ENCODE measurements at places on chromosomes 2 and 18. TPM values are rescaled to one million over a fixed set of nuclear protein-coding genes. Genes with fewer than 3 reads are reported as not detected.

DNA sequence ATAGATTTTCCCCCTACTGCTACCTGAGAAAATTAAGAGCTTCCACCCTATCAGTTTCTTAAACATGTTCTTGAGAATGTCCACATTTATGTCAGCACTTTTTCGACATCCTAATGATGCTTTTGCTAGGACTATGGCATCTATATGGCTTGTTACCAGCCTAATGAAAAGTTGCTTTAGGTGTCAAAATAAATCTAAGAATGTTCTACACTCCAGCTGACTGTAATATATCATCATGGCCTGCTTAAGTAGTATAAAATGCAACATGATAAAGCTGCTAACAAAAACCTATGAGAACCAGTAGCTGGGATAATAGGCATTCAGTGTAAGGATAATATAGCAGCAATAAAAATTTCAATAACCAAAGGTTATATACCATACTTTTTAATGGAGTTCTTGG lies 1983.5 kb upstream of the CELF4 start:
- no peak overlapping the region for H3K27ac ChIP-seq
- DNase-seq: no peak
- H3K4me1 ChIP-seq: no peaks in the 10 kb centered on the region
- no peak overlapping the region for H3K4me3 ChIP-seq
- no peaks in the 10 kb centered on the region for H3K27me3 ChIP-seq

DNA sequence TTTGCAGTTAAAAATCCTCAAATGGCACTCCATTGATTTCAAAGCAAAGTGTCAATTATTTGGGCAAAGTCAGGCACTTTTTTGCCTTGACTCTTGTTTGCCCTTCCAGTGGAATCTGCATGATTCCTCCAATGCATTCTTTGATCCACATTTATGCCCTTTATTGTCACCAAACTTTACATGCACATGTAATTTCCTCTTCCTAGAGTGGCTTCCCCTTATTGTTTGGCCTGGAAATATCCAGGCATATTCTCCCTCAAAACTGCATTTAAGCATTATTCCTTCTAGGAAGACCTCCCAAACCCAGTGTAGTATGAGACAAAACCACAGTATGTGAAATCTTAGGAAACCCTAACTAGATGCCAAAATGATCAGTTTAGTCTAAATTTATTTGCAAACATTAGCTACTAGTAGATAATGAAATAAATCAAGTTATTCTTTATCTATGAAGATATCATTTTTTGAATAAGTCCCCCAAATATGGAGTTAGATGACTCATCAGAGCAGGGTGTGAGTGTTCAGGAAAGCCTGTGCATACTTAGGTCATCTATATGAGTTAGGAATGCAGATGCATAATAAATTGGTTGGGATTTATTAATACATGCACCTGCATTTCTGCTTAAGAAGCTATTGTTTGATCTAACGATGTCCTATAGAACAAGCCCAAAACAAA lies 433.3 kb upstream of the TCF4 start:
- DNase-seq: no peak
- no peak overlapping the region for H3K4me3 ChIP-seq
- no peaks in the 10 kb centered on the region for H3K4me1 ChIP-seq
- no peaks in the 10 kb centered on the region for H3K27me3 ChIP-seq
- no peak overlapping the region for H3K27ac ChIP-seq

DNA sequence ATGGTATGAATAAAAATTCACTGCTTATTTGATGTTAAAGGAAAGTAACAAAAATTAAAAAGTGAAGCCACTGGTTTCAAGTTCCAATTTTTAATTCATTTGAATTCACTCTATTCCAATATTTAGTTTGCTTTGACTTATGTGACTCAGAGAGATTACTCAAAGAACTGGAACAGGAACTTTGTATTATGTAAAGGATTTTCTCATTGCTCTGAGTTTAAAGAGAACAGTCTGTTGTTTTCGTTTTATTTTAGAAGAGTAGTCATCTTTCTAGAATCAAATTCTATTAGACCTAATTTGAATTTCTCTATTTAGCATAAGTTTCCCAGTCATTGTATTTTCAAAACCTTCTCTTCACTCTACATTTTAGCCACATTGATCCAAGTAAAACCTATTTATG lies 300.1 kb upstream of the SLC8A1 start:
- DNase-seq: no peak
- H3K4me1 ChIP-seq: peaks cover 11% of the 10 kb centered on the region
- no peak overlapping the region for H3K27ac ChIP-seq
- no peaks in the 10 kb centered on the region for H3K27me3 ChIP-seq
- H3K36me3 ChIP-seq: no peaks in the 10 kb centered on the region
- H3K4me3 ChIP-seq: no peak overlapping the region

DNA sequence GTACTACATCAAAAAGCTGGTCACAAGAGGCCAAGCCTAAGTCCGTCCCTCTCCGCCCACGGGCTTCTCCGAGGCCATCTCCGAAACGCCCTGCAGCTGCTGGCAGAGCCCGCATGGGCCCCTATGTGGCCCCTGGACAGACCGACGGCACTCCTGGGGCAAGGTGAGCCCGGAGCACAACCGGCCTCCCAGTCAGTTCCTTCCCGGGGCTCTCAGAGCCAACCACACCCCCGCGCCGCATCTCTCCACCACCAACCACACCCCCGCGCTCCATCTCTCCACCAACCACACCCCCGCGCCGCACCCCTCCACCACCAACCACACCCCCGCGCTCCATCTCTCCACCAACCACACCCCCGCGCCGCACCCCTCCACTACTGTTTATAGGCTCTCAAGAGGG lies 93.5 kb downstream of the ZNF516 start:
- H3K27me3 ChIP-seq: no peaks in the 10 kb centered on the region
- no peak overlapping the region for H3K27ac ChIP-seq
- H3K4me3 ChIP-seq: no peak overlapping the region

GRCh38 chr2:222450021-222450420 lies 25.7 kb downstream of the SGPP2 start:
- no peak for DNase-seq
- no peaks in the 10 kb centered on the region for H3K27me3 ChIP-seq
- no peaks in the 10 kb centered on the region for H3K36me3 ChIP-seq
- no peak overlapping the region for H3K27ac ChIP-seq
- peaks cover 5% of the 10 kb centered on the region for H3K4me1 ChIP-seq

- no peaks in the 10 kb centered on the region for H3K36me3 ChIP-seq
- no peaks in the 10 kb centered on the region for H3K27me3 ChIP-seq
- no peak overlapping the region for H3K4me3 ChIP-seq
- no peak for DNase-seq
- H3K27ac ChIP-seq: no peak overlapping the region
Observed at GRCh38 chr2:11507517-11507916, 26.3 kb upstream of the GREB1 start.

DNA sequence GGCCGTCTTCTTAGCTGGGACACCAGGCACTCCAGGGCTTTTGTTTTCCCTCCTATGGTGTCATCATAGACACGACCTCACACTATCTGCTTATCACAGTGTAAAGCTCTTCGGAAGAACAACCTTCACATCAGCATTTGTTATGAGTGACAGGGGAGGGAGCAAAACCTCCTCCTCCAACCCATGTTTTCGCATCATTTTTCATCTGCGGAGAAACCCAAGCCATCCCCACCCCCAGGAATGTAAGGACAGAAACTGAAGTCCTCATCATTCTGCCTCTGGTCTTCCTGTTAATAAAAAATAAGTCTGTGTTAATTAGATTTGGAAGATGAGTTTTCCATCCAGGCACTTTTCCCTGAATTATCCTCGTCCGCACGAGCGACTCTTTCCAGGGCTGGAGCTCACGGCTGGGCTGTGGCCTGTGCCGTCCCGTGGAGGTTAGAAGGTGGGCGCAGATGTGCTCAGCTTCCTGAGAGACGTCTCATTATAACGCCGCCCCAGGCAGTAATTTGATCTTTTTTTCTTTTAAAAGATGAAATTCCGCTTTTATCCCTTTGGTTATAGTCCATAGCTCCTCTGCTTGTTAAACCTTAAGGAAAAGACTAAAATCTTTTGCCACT lies 101.6 kb upstream of the TMEM18 start:
- H3K27me3 ChIP-seq: no peaks in the 10 kb centered on the region
- H3K27ac ChIP-seq: no peak overlapping the region
- H3K4me3 ChIP-seq: no peak overlapping the region
- H3K36me3 ChIP-seq: no peaks in the 10 kb centered on the region

DNA sequence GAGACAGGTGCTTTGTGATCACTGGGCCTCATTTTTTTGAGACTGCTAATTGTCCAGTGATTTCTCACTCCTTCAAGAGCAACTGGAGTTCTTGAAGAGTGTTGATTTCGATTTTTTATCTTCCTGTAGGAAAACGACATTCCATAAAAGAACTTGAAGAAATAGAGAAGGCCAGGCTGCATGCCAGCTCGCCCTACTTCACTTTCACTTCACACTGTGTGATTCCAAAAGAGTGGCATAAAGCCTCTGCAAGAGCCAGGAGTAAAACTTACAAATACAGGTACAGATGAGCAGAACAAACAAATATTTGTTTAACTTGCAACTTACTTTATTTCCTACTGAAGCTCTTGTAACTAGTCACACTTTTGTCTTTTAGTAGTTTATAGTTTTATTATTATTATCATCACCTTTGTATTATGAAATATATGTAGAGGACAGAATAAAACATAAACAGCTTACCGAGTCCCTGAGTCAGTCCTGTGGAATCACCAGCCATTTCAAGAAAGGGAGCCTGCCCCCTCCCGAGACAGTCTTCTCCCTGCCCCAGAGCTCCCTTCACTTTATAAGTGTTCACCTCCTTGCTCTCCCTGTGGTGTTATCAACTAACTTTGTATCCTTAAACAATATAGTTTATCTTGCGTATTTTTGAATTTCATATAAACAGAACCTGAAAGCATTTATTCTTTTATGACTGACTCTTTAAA lies 8.7 kb downstream of the FAM228A start:
- no peaks in the 10 kb centered on the region for H3K36me3 ChIP-seq
- H3K4me3 ChIP-seq: no peak overlapping the region
- no peak overlapping the region for H3K27ac ChIP-seq
- H3K27me3 ChIP-seq: no peaks in the 10 kb centered on the region
- H3K4me1 ChIP-seq: no peaks in the 10 kb centered on the region

DNA sequence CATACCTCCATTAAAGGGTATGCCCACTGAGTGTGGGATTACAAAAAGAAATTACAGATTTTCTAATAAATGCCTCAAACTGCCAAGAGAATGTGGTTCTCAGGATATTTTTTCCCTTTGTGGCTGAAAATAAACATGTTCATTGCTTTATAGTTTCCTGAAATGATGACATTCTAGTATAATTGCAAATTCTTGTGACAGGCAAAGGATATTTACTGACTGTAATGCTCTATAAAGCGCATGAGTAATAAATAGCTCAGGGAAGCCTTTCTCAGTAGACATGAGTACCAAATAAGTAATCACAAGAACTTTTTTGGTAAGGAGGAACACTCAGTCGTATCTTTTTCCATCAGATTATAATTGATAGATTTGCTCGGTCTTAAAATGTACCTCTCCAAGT lies 72.3 kb downstream of the FTCDNL1 start:
- no peaks in the 10 kb centered on the region for H3K27me3 ChIP-seq
- H3K4me1 ChIP-seq: no peaks in the 10 kb centered on the region
- no peak for DNase-seq

DNA sequence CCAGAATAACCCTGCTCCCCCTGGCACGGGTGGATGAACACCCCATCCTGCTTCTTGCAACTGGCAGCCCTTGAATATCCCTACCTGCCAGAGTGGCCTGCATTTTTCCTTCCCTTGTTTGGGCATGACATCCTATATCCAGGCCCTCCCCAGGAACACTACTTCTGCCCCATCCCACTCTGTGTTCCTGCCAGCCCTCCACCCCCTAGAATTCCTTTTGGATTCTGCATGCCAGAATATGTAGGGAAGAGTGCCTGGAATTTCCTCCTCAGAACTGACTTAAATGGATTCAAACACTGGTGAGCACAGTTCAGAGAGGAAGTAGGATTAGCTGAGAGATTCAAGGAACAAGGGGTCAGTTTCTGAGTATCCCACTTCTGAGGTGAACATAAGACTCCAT lies 123.5 kb upstream of the PELI1 start:
- peaks cover 18% of the 10 kb centered on the region for H3K4me1 ChIP-seq
- H3K27me3 ChIP-seq: no peaks in the 10 kb centered on the region
- peak; percentile 45 for DNase-seq
- H3K27ac ChIP-seq: peak overlapping the region; percentile 0
- no peak overlapping the region for H3K4me3 ChIP-seq

- H3K4me1 ChIP-seq: peaks cover 21% of the 10 kb centered on the region
- H3K27me3 ChIP-seq: peaks cover 36% of the 10 kb centered on the region
- no peak overlapping the region for H3K27ac ChIP-seq
- H3K36me3 ChIP-seq: no peaks in the 10 kb centered on the region
- H3K4me3 ChIP-seq: peak overlapping the region; percentile 53
- no peak for DNase-seq
Observed at GRCh38 chr2:104873689-104874054, 19.8 kb downstream of the POU3F3 start.

Gene POTEC
- total RNA-seq: not detected

Gene DPY30
- 52.6 TPM for total RNA-seq

Gene POU3F3
- not detected for total RNA-seq

All from esophagus muscularis mucosa (tissue), 4 donors.